ENCODE measurements at places on chromosomes 12 and 14. TPM values are rescaled to one million over a fixed set of nuclear protein-coding genes. Genes with fewer than 3 reads are reported as not detected.

DNA sequence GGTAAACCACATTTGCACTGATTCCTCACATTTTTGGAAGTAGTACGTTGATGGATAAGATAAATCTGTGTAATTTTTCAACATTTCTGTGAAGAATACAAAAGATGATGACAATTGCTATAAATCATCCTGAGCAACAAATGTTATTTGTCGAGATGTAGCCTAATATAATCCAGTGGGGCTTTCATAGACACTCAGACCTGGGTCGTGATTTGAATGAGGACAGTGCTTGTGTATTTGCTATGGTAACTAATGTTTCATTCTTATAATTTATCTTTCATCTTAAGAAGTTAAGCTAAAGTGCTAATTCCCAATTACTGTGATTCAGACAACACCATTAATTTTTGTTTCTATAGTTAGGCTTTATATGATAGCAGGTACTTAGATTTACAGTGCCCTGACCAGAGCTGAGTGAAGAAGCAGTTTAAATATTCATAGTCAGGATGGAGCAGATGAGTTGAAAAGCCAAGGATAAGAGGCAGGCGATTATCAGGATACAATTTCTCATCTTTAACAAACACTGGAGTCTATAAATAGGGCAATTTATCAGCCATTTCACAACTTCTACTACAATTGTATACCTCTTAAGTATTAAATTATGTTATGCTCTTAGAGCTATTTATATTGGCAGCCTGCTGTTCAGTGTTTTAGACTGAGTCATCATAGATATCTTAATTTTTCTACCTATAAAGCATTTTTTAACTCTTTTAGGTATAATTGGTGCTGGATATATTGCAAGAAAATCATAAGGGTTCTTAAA is 359.9 kb downstream of the TRHDE start:
- no peaks in the 10 kb centered on the region for H3K4me1 ChIP-seq
- H3K4me3 ChIP-seq: no peak overlapping the region
- H3K27me3 ChIP-seq: no peaks in the 10 kb centered on the region
- no peak for DNase-seq

DNA sequence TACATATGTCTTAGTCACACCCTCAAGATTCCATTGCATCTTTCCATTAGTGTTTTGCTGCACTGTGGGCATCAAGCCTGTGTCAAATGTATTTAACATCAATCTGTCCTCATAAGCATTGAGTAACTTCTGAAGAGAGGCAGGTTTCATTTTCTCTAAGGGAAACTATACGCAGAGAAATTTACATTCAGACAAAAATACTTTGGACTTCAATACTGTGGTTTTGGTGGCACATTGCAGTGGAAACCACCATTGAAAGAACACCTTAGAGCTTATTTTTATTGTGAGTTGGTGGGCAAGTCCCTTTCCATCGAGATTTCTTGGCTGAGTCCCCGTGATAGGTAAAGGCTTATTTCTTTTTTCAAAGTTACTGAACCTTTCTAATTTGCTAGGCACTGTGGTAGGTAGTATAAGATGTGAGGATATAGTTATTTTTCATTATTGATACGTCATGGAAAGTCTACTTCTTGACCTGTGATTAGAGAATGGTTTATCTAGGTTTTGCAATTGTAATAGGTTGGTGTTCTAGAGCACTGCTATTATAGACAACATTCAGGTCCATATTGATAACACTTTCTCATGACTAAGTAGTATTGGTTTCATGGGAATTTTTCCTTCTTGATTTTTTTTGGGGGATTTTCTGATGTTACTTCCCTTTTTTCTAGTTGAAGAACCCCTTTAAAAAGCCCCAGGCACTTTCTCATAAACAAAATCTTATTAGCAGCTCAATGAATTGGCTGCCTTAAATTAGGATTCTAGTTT is 81.9 kb downstream of the CFAP54 start:
- no peak overlapping the region for H3K4me3 ChIP-seq
- H3K36me3 ChIP-seq: no peaks in the 10 kb centered on the region
- no peak overlapping the region for H3K27ac ChIP-seq
- H3K27me3 ChIP-seq: no peaks in the 10 kb centered on the region
- DNase-seq: no peak

DNA sequence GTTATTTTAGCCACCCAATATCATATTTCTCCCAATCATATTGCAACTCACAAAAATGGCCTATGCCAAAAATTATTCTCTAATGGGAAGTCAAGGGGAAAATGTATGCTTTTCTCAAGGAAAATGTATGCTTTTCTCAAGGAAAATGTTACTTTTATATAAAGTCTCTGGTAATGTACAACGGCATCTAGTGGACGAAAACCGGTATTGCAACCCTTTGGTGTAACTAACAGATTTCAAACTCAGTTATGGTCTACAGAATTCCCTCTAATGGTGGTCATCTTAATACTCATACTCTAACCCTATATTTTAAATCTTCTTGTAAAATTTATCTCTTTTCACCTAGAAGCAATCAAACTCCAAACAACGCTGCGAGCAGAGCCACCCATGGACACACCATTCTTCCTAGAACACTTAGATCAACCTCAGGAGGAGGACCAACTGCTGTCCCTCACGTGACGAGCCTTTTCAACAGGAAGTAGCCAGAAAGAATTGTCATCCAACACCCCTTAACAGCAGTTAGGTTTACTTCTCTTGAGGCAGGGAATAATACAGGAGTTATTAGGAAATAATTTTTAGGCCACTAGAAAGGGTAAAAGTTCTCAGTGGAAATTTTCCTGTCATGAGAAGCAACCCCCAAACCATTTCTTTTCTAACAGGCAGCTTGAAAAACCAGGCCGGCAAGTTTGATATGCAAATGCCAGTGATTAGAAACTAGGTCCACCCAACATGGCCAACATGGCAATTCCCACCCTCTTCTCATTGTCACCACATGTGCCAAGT is 20.1 kb downstream of the APOBEC1 start:
- DNase-seq: no peak
- H3K4me3 ChIP-seq: no peak overlapping the region

GRCh38 chr12:91868054-91868453 is 277.6 kb downstream of the BTG1 start:
- no peaks in the 10 kb centered on the region for H3K36me3 ChIP-seq
- H3K27me3 ChIP-seq: no peaks in the 10 kb centered on the region
- no peak for DNase-seq
- peaks cover 4% of the 10 kb centered on the region for H3K4me1 ChIP-seq
- H3K27ac ChIP-seq: no peak overlapping the region

DNA sequence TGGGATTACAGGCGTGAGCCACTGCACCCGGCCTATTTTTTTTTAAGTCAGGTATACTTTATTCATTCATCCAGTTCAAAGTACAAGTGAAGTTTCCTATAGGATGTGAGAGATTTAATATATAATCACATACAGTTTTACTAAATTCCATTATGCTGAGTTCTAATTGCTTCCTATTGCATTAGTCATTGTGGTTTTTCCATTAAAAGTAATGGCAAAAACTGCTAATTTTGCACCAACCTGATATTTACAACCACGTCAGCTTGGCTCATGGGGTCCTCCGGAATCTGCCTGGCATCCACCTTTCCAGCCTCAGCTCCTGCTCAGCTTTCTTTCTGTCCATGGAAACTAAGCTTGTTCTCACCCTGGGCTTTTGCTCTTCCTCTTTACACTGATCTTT is 67.0 kb upstream of the CSRP2 start:
- no peaks in the 10 kb centered on the region for H3K4me1 ChIP-seq
- no peak for DNase-seq
- no peaks in the 10 kb centered on the region for H3K36me3 ChIP-seq

DNA sequence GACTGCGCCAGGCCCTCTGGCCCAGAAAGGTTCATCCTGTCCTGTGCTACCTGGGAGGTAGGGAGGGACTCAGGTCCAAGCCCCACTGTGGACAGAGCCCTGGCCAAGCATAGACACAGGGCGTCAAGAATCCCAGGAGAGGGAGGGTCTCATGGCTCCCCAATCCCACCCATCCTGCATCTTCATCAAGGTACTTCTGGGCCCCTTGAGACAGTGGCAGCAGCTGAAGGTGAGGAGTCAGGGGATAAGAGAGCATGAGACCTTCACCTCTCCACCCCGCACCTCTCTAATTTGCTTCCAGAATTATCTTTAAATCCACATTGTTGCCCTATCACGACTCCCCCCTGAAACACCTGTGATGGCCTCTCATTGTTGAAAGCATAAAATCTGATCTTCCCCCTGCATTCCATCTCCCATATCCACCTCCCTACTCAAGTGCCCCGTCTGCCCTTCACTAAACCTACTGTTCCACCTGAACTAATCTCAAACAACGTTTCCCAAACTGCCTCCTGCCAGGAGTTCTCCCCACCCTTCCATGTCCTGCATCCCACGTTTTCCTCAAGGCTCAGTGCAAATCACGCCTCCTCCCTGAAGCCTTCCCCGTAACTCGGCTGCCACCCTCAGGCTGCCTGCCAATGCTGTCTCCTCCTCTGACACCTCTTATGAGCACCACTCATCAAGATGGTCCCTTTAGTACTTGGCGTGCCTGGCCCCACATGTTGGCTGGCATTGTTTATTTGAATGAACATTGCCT is 27.1 kb downstream of the KRT18 start:
- H3K27me3 ChIP-seq: peaks cover 6% of the 10 kb centered on the region
- H3K4me1 ChIP-seq: peaks cover 21% of the 10 kb centered on the region
- DNase-seq: peak; percentile 18
- no peak overlapping the region for H3K27ac ChIP-seq
- H3K4me3 ChIP-seq: no peak overlapping the region
- no peaks in the 10 kb centered on the region for H3K36me3 ChIP-seq

GRCh38 chr12:53381731-53382630 is 2.0 kb downstream of the SP1 start:
- H3K27ac ChIP-seq: peak overlapping the region; percentile 97
- peaks cover 2% of the 10 kb centered on the region for H3K27me3 ChIP-seq
- H3K4me1 ChIP-seq: peaks cover 38% of the 10 kb centered on the region
- peak; percentile 60 for DNase-seq
- H3K4me3 ChIP-seq: peak overlapping the region; percentile 93

DNA sequence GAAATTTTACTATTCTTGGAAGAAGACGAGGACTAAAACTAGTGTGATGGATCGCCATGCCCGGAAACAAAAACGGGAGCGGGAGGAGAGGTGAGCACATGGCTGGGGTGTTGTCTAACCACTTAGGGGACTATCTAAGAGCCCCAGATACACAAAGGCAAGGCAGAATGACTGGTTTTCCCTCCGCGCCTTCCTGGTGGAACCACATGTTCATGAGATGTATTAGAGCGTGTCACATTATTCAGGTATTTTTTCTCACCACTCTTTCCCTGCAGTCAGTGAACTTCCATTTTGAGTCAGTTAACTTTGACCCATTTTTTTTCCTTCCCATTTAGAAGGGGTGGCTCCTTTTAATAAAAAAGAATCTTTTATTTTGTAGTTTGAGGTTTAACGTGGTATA is 68.8 kb upstream of the TRAF3 start:
- H3K4me1 ChIP-seq: no peaks in the 10 kb centered on the region
- no peaks in the 10 kb centered on the region for H3K27me3 ChIP-seq
- H3K36me3 ChIP-seq: peaks cover 18% of the 10 kb centered on the region
- H3K27ac ChIP-seq: no peak overlapping the region
- no peak overlapping the region for H3K4me3 ChIP-seq

DNA sequence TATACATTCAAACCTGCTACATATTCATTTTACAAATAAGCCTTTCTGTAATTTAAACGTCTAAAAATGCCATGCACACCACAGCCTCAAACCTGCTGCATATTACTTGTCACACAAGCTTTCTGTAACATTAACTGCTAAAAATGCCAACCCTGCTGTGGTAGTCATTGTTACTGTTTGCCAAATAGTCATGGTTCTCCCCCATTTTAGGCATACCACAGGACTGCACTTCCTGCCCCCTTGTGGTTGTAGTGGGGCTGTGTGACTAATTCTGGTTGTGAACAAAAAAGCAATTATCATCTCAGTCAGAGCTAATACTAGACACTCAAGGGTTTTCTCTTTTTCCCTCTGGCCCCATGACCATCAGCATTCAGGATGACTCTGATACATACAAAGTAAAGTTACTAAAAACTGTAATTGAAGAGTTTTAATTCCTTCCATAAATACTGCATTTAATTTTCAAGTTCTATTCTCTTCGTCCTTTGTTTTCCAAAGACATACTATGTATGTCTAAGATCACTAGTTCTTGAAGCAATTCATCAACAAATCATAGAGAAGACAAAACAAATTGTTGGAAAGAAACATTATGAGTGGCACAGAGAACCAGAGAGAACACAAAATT is 5.7 kb upstream of the SLC35F4 start:
- peak; percentile 54 for DNase-seq
- no peak overlapping the region for H3K27ac ChIP-seq

- H3K27me3 ChIP-seq: peaks cover 6% of the 10 kb centered on the region
- no peaks in the 10 kb centered on the region for H3K4me1 ChIP-seq
- no peak overlapping the region for H3K27ac ChIP-seq
- peaks cover 4% of the 10 kb centered on the region for H3K36me3 ChIP-seq
These were observed 117.5 kb upstream of the EVL start for GRCh38 chr14:99947695-99948094.

GRCh38 chr12:21814814-21815213 is 40.3 kb upstream of the KCNJ8 start:
- DNase-seq: no peak
- no peaks in the 10 kb centered on the region for H3K27me3 ChIP-seq
- no peaks in the 10 kb centered on the region for H3K36me3 ChIP-seq
- no peak overlapping the region for H3K27ac ChIP-seq

- H3K27ac ChIP-seq: no peak overlapping the region
- no peaks in the 10 kb centered on the region for H3K36me3 ChIP-seq
- H3K4me3 ChIP-seq: no peak overlapping the region
- H3K4me1 ChIP-seq: no peaks in the 10 kb centered on the region
- no peaks in the 10 kb centered on the region for H3K27me3 ChIP-seq
These were observed 82.4 kb downstream of the SLC25A21 start for GRCh38 chr14:37090026-37090425.

- H3K27me3 ChIP-seq: peaks cover 2% of the 10 kb centered on the region
- peaks cover 18% of the 10 kb centered on the region for H3K36me3 ChIP-seq
- no peak for DNase-seq
- peak overlapping the region; percentile 6 for H3K4me3 ChIP-seq
- peaks cover 13% of the 10 kb centered on the region for H3K4me1 ChIP-seq
These were observed 41.1 kb downstream of the ERG28 start for GRCh38 chr14:75619548-75619947.

DNA sequence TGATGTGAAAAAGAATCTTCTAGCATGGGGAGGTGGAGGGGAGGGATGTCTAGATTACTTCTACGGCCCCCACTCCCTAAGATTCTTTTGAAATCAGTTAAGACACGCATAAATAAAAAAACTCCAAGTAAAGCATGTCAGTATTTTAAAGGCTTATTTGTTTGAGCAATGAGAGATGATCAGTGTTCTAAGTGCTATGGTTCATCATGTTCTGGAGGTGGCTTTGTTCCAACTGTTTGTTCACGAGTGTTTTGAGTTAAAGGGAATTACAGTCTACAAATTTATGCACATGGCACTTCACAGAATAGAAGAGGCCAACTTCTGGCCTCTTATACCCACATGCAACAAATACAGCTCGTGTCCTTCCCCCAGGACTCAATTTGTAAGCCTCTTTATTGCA is 394.9 kb downstream of the RAD51B start:
- H3K4me3 ChIP-seq: no peak overlapping the region
- no peak overlapping the region for H3K27ac ChIP-seq
- no peaks in the 10 kb centered on the region for H3K27me3 ChIP-seq
- H3K4me1 ChIP-seq: no peaks in the 10 kb centered on the region
- no peak for DNase-seq

- no peak for DNase-seq
- no peak overlapping the region for H3K4me3 ChIP-seq
- H3K27ac ChIP-seq: no peak overlapping the region
- no peaks in the 10 kb centered on the region for H3K36me3 ChIP-seq
These were observed 64.9 kb downstream of the SPRING1 start for GRCh38 chr12:116672842-116673516.

Gene PTPRB
- 162 TPM for total RNA-seq

Gene GPR84
- total RNA-seq: 0.41 TPM

Gene BBS10
- 6.5 TPM for total RNA-seq

Gene CIDEB
- total RNA-seq: 0.82 TPM

Gene KRT77
- total RNA-seq: not detected

Gene NIN
- total RNA-seq: 50.0 TPM

Measured in endothelial cell (in vitro differentiated cells).